ENCODE measurements at places on chromosomes 12 and 14.

DNA sequence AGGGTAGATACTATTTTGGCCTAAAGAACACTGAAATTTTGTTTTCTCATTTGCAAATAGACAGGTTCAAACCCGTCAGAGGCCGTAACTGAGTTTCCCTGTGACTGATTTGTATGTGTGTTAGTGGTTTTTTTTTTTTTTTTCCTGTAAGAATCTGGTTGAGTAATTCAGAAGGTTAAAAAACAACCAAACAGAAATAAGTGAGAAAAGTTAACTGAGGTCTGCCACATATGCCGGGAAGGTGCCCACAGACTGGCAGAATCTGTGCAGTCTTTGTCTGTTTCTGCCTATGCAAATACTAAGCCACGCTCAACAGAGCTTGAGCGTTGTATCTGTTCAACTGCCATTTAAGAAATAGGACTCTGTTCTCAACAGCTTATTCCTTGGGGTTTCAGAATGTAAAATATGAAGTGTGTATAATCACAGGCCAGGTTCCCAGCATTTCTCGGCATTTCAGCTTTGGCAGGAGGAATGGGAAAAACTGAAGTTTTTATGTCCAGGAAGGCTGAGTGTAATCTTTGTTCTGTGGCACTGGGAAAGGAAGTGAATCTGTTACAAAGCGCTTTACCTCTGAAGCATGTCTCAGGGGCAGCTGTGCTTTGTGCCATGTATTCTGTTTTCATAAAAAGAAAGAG, 181.9 kb downstream of the PRKCH start:
- DNase-seq, result peak; percentile 54

DNA sequence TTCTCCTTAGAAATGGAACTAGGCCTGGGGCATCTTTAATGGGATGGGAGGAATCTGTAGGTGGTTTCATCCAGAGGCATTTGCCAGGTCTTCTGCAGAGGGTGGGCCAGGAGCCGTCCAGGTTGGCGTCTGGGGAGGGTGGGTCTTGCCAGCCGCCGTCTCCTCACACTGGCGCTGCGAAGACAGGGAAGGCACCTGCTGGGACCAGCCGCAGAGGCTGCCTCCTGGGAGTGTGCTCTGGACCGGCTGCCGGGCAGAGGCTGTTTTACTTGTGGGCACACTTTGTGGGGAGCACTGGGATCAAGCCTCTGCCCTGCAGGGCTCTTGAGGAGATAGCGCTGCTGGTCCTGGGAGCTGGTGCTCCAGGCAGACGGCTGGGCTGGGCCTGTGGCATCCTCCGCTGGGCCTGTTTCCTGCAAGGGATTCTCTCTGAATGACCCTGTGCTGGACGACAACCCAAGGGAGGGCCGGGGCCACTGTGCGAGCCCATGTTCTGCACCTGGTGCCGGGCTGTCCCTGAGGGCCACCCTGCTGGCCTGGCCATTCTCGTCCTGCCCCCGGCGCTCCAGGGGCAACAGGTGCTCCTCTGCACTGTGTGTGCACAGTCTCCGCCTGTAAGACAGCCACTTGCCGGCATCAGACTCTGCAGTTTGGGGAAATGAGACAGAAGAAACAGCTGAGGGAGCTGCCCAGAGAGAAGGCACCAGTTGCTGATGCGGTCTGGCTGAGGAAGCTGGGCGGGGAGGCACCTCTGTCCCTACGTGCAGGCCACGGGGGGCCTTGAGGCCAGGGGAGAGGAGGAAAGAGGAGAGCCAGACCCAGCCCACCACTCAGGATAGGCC, 10.0 kb upstream of the TEX22 start:
- no peak for DNase-seq

GRCh38 chr12:119175081-119175480, 3.6 kb upstream of the HSPB8 start:
- DNase-seq, result peak; percentile 15

DNA sequence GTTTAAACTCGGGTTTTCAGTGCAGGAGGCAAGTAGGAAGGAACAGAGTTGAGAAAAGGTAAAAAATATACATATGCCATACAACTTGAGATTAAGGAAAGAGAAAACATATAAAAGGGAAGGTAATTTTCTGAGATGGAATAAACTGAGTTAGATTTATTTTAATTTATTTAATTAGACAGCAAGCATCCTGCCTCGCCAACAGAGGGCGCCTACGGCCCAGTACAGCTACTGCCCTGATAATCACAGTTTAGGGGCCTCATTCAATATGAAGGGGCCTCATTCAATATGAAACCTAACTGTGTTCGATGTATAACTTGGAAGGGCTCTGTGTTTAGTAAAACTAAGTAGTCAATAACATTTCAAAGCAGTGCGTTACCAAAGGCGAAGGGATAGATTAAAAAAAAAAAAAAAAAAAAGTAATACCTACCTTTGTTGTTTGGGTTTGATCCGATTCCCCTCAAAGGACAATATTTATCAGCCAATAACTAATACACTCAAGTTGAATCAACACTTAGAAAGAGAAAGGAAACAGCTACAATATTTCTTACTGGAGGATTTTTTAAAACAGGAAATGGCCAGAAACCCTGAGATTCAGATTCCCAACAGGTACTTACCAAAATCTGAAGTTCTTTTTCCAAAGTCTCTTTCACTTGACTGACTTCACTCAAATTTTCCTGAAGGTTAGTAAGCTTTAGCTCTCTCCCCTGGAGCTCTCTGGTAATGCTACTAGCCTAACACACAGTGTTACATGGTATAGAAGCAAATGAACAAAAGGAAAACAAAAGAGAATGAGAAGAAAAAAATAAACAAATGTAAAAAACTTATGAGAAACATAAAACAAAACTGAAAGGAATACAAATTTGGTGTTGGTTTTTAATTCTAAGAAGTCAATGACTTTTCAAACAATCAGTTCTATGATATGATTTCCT, 70.0 kb upstream of the VPS33A start:
- DNase-seq, result peak; percentile 31

DNA sequence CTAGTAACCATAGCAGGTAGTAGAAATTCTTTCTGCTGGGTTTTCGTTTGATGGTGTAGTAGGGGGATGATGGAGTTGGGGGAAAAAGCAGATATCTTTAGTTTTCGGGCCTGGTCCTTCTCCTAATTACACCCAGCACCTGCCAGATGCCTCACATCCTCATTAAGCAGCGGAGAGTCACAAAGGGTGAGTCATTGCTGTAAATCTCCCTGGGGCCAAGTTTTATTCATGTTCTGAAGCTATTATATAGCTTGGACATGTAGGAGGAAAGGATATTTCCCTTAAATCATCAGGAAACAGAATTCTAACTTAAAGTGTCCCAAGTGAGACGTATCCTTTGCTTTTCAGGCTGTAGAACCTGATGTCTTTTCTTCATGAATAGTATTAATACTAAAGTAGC, 4.9 kb upstream of the NECAP1 start:
- no peak for DNase-seq

DNA sequence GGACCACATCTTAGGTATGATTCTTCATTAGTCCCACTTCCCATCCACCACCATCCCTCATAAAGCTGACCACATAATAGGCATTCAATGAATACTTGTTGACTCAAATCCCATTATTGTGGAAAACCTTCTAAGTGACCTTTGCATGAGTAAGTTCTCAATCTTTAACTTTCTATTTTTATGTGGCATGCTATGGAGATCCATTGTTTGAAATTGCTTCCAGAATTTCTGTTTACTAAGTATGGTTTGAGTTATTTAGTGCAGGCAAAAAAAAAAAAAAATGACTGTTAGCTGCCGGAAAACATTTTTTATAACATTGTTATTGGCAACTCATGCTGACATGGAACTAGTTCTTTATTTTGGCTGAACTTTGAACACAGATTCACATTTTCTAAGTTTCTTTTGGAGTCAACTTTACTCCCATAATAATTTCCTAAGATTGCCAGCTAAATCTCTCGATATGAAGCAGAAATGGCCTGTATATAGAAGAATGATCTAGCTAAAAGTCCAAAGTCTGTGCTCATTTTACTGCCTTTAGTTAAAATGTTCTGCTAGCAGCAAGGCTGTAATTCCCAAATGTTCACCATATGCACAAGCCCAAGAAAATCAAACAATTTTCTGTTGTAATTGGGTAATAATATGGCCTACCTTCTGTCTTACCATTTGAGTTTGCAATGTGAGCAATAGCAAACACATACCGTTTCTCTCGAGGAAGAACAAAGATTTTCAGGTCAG, 77.9 kb downstream of the PTGER2 start:
- DNase-seq, result peak; percentile 58

GRCh38 chr12:2346416-2346815, 293.6 kb downstream of the CACNA1C start:
- no peak for DNase-seq

GRCh38 chr12:51836041-51836826, 12.3 kb downstream of the FIGNL2 start:
- DNase-seq, result peak; percentile 5
